Activated CD4-positive, alpha-beta T cell treated with anti-CD3 and anti-CD28 coated beads for 36 hours (primary cell): ENCODE measurements at places on chromosomes 13 and 19. TPM values are rescaled to one million over a fixed set of nuclear protein-coding genes. Genes with fewer than 3 reads are reported as not detected.

The PABPC3 gene
- 0.64 TPM for total RNA-seq

The CYSLTR2 gene
- 2.2 TPM for total RNA-seq

The ONECUT3 gene
- not detected for total RNA-seq

DNA sequence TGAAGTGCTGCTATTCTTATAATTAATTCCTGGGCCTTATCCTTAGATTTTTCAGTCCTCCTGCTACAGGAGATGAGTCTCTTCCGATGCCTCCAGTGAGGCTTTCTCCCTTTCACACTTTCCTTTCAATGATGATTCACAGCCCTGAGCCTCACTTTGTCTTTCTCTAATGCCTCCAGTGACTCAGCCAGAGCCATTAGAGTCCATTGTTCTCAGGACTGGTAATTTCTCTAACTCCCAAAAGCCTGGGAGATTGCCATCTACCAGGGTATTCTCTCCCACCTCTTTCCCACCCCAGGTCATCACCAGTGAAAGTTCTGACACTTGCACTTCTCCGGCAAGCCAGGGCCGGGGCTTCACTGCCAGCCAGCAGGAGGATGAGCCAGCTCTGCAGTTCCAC is 49.6 kb upstream of the ARGLU1 start:
- no peak overlapping the region for H3K27ac ChIP-seq
- no peak for DNase-seq
- H3K27me3 ChIP-seq = peaks cover 9% of the 10 kb centered on the region
- H3K4me3 ChIP-seq = no peak overlapping the region
- no peaks in the 10 kb centered on the region for H3K36me3 ChIP-seq

DNA sequence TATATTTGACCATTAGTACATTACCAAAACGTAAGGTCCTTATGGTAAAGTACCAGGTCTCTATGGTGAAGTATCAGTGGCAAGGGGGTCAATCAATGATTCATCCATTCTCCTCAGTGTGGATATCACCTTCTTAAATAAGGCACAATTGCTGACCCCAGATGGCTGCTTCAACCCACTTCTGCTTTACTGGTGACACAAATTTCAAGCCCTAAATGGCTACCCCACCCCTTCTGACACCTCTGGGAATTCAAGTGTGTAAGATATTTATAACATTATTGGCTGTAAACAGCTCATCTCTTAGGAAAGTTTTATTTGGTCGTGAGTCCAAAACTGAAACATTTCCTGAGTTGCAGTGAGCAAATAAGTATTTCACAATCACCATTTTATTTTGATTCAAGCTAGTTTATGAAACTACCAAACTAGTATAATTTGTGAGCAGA is 7.9 kb upstream of the WBP4 start:
- no peak overlapping the region for H3K4me3 ChIP-seq
- peaks cover 67% of the 10 kb centered on the region for H3K4me1 ChIP-seq
- H3K27ac ChIP-seq = no peak overlapping the region
- H3K27me3 ChIP-seq = no peaks in the 10 kb centered on the region
- no peak for DNase-seq
